ENCODE measurements at places on chromosomes 12 and 14.
A peak's percentile ranks its signal among the peaks of the same experiment; 100 is the strongest.

DNA sequence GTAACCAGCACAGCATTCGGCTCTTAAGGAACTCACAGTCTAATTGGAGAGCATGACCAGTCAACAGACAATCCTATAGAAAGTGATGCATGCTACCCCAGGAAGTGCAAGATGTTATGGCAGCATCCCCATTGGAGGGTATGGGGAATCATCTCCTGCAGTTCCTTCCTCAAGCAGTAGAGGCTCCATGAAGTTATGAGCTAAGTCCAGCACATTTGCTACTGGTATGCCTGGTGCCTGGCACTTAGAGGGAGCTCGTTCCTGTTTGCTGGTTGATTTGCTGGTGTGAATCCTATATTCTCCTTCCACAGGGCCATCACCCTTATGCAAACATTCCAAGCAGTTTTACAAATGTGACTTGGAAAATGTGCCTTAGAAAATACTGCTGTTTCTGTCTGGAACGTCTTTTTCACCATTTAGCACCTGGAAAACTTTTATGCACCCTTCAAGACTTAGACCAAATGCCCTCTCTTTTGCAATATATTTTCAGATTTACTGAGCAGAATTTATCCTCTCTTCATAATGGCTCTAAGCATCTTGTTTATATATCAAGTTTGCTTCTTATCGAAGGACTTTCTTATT is 136.1 kb upstream of the WSCD2 start:
- no peak for DNase-seq

DNA sequence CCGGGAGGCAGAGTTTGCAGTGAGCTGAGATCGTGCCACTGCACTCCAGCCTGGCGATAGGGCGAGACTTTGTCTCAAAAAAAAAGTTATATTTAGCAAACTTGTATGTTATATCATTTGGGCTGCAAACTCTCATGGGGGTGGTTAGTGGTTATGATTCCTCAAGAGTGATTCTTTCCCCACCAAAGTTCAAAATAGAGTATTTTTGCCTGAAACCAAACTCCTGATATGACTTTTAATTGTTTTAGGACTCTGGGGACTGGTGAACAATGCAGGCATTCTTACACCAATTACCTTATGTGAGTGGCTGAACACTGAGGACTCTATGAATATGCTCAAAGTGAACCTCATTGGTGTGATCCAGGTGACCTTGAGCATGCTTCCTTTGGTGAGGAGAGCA is 18.6 kb downstream of the HSD17B6 start:
- no peak for DNase-seq

- DNase-seq, result no peak
These were observed 88.4 kb downstream of the POLR3B start for GRCh38 chr12:106445959-106446358.

- no peak for DNase-seq
These were observed 46.8 kb downstream of the ATP2B1 start for GRCh38 chr12:89661706-89662330.

DNA sequence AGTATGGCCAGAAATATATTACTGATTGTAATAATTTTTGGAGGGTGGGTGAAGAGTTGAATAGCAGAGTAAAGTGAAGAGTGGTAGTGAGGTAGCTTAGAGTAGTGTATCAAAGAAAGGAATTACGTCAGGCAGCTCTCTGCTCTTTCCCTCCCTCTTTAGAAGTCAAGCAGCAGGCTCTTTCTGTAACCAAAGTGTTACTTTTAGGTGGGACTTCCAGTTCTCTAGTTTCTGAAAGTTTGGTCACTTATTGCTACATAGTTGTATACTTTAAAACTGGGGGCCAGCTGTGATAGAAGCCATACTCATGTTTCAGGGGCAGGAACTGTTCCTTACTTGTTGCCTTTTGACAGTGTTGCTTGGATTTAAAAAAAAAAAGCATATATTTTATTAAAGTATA is 30.6 kb downstream of the ATF7IP start:
- no peak for DNase-seq

DNA sequence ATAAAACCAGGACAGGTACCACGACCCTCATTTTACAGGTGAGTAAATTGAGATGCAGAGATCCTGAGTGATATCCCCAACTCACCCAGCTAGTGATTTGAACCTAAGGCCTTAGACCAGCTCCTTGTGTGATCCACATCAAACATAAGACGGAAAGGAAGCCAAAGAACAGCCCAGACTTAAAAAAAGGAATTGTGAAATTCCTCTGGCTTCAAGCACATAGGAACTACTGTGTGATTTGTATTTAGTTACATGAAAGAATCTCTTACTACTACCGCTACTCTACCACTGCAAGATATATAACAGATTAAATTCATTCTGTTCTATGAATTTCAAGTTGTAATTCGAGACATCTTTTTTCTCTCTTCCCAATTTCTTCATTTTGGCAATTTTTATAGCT is 10.5 kb downstream of the E2F7 start:
- no peak for DNase-seq

- no peak for DNase-seq
These were observed 15.5 kb downstream of the HDAC7 start for GRCh38 chr12:47804171-47804570.

DNA sequence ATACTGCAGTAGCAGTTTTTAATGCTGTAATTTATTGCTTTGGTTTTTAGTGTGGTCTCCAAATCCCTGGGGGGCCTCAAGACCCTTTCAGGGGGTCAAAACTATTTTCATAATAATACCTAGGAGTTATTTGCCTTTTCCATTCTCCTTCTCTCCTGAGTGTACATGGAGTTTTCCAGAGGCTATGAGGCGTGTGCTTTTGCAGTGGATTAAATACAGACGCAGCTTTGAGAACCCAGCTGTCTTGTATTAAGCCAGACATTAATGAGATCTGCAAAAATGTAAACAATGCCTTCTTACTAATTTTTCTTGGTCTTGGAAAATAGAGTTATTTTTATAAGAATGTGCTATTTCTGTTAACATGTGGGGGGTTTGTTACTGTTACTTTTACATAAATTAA is 68.6 kb downstream of the SLC25A47 start:
- DNase-seq, result peak; percentile 49

DNA sequence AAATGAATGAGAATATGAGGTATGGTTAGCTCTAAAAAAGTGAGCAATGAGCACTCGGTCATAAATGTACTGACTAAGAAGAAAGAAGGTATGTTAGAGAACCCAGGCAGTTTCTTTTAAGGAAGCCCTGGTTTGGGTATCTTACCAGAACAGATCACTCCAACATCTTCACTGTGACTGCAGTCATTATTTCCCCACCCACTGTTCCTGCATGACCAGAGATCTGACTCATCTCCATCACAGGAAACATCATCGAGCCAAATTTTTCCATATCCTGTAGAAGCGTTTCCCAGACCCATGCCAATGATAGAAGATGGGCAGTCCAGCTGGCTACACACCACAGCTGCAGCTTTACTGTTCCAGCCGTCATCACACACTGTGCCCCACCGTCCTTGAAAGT is 48.0 kb downstream of the CD163L1 start:
- DNase-seq, result no peak

GRCh38 chr14:92787554-92787953 is 6.6 kb upstream of the GOLGA5 start:
- DNase-seq, result no peak

DNA sequence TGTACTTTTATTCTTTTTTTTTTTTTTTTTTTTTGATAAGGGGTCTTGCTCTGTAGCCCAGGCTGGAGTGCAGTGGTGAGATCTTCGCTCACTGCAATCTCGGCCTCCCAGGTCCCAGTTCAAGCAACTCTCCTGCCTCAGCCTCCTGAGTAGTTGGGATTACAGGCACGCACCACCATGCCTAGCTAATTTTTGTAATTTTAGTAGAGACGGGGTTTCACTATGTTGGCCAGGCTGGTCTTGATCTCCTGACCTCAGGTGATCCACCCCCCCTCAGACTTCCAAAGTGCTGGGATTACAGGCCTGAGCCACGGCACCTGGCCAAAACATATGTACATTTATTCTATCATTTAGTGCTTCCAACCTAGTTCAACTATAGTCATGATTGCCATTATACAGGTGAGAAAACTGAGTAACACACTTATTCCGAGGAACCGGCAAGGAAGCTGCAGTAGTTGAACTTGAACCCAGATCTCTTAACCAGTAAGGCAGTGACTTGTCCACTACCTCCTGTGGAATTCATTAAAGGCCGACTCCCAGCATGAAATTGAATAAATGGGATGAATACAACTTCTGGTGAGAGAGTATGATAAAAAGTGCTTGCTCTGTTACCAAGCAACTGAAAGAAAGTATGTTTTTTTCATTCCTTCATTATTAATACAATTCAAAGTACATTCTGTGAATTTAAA is 755 bp upstream of the ATF7IP start:
- no peak for DNase-seq

DNA sequence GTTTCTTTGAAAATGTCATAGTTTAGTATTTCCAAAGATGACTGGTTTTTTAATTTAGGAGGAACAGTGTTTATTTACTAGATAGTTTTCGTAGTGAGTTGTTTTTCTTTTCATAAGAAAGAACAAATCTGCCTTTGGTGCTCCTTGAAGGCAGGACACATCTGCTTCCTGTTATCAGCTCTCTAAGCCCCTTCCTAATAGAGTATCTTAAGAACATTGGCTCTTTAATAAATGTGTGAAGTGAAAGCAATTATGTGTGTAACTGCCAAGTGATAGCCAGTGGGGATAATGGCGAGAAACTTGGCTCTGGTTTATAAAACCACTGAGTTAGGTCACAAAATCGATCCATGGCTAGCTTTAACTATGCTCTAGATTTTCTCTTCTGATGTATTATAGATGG is 23.5 kb upstream of the PPFIBP1 start:
- no peak for DNase-seq

DNA sequence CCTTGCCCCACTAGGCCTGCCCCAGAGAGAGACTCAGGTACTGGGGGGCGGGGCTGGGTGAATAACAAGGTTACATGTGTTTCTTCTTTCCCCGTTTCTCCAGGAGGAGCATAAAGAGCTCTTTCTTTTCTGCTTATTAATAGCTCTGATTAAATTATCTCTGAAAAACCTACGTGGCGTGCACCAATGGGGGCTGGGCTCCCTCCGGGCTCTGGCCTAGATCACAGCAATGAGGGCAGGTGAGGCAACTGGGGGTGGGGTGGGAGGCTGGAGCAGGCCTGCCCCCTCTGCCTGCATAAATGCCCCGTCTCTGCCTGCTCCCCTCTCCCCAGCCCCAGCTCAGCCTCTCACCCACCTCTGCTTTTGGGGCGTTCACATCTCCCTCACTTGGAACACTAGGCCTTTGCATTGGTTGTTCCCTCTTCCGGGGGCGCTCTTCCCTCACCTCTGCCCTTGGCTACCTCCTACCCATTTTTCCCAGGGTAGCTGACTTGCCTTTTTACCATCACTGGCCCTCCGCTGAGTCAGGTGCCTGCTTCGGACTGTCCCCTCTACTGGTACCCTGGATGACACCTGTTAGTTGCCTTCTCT is 4.1 kb upstream of the FAM222A start:
- no peak for DNase-seq

DNA sequence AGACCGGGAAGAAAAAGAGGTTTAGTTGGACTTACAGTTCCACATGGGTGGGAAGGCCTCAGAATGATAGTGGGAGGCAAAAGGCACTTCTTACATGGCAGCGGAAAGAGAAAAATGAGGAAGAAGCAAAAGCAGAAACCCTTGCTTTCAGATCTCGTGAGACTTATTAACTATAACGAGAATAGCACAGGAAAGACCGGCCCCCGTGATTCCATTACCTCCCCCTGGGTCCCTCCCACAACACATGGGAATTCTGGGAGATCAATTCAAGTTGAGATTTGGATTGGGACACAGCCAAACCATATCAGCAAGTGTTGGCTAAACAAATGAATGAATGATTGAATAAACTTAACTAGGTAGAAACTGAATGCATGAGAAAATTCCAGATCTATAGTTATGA is 85.3 kb upstream of the PARP11 start:
- no peak for DNase-seq

- DNase-seq, result no peak
These were observed 41.0 kb downstream of the HSD17B6 start for GRCh38 chr12:56804169-56804568.

GRCh38 chr14:38818555-38818954 is 284.5 kb downstream of the SEC23A start:
- DNase-seq, result no peak

GRCh38 chr14:79354336-79354735 is 857.0 kb downstream of the DIO2 start:
- DNase-seq, result no peak

- DNase-seq, result no peak
These were observed 36.7 kb downstream of the SPATS2 start for GRCh38 chr12:49403971-49404450.

DNA sequence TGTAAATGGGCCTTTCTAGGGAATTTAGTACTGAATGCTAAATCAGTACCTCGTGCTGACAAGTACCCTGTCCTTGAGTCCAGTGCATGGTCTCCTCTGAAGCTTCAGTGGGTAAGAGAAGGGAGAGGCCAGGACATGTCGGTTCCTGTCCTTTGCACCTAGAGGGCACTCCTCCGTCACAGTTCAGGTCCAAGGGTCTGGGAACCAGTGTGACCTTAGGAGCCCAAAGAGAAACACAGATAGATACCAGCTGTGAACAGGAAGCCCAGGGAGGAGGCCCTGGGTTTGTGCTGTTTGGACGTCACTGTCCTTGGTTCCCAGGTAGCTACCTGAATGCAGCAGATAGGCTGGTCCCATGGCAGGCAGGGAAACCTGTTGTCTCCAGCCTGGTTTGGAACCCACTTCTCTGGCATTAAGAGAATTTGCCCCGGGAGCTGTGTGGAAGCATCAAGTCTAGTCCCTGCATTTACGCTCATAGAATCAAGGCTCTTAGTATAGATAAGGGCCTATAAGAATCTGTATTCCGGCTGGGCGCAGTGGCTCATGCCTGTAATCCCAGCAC is 3.9 kb upstream of the FGF23 start:
- no peak for DNase-seq

DNA sequence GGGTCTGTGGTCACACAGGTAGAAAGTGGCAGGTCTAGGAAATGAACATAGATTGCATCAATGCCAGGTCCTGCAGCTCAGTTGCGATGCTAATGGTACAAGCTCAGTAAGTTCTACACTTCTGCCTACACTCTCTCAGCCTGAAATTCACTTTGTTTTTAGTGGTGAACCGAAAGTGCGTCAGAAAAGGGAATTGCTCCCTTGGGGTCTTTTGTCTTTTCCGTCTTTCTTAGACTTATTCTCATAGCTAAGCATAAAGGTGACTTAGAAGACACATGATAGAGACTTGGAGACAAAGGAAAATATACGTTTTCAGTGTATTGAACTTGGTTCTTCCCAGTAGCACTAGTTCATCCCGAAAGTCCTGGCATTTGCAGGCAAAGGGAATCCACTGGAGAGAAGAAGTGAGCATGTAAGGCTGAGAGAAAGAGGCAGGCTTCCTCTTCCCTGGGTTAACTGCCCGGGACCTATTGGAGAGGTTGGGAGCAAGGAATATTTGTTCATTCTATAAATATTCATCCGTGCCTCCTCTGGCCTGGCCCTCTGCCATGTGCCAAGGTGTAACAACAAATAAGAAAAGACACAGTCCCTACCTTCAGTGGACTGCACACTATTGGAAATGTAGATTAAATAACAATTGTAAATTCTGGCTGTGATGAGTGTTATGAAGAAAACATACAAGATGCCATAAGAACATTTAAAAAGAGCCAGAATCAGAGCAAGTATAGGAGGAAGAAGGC is 785.8 kb downstream of the MED13L start:
- DNase-seq, result no peak
